ENCODE measurements at places on chromosomes 6 and 20. TPM values are rescaled to one million over a fixed set of nuclear protein-coding genes. Genes with fewer than 3 reads are reported as not detected.

DNA sequence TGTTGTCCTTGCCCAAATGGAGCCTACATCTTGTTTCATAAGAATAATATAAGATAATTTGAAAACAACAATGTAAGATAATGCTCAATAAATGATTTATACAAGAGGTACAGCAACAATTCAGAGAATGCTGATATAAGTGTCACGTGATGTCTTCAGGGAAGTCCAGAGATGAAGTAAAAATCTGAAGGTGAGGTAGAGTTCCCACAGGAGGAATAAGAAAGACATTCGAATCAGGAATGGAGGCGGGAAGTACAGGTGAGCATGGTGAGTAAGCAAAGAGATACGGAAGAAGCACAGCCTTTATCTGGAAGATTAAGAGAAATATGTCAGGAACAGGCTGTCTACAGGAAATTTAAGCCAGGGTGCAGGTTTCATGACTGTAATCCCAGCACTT is 165.9 kb upstream of the MARCKS start:
- DNase-seq: no peak

- DNase-seq: peak; percentile 83
Measured at GRCh38 chr6:36127462-36128016, 2.8 kb upstream of the MAPK13 start.

DNA sequence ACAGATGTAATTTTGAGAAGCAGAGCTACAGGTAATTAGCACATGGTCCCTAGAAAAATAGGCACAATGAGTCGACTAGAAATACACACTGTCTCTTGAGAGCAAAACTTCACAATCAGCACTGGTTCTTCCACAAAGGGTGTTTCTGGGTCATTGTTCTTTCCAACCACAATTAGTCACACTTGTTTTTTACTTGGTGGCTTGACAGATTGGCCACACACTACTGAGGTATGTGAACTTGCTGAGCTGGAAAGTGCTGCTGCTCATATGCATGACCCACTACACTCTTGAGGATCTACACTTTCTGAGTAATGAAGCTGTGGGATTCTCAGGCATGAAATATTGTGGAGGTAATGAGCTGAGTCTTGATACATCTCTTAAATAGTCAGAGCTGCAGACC is 347.7 kb downstream of the BCKDHB start:
- peak; percentile 100 for DNase-seq

DNA sequence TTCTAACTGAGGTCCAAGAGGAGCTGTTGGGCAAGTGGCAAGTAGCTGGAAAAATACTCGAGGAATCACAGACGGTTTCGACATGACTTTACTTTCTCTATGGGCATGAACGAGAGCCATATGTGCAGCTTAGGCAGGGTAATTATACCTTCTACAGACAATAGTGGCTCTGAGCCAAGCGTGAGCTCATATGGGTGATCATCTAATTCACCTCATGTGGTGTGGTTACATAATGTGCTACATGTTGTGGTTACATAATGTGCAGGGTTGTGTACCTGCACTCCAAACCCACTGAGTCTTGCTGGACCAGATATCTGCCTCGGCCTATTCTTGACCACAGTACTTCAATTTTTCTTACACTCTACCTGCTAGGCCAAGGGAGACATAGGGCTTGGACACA is 771.7 kb upstream of the EYS start:
- no peak for DNase-seq

DNA sequence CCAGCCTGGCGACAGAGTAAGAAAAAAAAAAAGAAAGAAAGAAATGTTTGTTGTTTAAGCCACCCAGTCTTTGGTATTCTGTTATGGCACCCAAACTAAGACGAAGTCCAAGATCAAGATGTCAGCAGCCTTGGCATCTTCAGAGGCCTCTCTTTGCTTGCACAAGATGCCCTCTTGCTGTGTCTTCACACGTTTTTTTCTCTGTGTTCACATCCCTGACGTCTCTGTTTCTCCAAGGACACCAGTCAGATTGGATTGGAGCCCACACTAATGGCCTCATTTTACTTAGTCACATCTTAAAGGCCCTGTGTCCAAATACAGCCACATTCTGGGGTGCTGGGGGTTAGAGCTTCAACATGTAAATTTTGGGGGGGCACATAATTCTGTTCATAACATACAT is 380.9 kb downstream of the GJA1 start:
- peak; percentile 32 for DNase-seq

DNA sequence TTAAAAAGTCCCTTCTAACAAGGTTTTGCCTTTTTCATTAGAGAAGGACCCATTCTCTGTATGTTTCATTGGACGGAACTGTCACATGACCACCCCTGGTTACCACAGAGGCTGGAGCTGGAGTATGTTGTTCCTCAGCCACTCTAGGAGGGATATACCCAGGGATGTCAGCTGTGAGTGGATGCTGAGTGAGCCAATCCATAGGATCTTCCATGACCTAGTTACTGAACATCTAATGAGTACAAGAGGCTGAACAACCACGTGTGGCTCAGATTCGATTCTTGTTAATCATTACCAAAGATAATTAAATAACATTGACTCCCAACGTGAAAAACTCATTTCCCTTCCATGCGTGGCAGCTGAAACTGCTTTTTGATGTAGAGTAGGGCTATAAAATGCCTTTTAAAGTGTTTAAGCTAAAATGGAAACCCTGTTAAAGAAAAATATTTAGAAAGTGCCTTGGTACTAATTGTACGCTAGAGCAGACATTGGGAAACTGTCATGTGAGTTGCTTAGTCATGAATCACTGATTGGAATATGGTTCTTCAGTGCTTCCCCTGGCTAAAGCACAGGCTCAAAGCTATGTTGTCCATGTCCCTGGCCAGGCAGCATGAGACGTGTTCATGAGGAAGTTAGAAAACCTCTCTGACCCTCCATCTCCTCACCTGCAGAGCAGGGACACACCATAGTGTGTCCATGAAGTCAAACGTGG is 256.1 kb downstream of the ZNF217 start:
- DNase-seq: no peak

DNA sequence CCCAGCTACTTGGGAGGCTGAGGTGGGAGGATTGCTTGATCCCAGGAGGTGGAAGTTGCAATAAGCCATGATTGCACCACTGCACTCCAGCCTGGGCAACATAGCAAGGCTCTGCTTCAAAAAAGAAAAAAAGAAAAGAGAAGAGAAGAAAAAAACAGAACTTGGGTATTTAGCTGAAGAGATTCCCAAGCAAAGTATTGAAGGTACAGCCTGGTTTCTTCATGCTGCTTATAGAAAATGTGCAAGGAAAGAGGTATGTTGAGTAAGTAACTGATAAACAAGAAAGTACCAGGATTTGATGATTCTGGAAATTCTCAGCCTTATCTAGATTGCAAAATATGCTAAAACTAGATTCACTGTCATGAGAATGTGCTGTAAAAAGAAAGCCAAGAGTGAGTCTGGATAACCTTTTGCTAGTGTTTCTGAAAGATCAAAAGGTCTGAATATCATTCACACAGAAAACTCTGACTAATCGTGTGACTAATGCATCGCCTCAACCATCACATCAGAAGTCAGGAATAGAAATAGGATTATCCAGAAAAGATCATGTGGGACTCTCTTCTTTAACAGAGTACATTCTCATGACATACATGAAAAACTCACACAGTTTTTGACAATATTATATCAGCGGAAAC is 32.4 kb upstream of the NOP56 start:
- peak; percentile 26 for DNase-seq

GRCh38 chr6:34514112-34514511 is 42.0 kb downstream of the SPDEF start:
- no peak for DNase-seq

DNA sequence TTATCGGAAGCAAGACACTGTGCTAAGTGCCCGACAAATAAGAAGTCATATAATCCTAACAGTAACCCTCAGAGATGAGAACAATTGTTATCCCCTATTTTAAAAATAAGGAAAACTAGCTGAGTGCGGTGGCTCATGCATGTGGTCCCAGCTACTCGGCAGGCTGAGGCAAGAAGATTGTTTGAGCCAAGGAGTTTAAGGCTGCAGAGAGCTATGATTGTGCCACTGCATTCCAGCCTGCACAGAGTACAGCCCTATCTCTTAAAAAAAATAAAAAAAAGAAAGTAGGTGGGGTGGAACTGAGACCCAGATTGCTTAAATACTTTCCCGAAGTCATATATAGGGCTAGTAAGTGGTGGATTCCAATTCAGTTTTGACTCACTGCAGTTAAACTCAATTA is 84.7 kb downstream of the UST start:
- DNase-seq: peak; percentile 29

GRCh38 chr6:140095532-140095931 is 721.1 kb upstream of the CITED2 start:
- no peak for DNase-seq

DNA sequence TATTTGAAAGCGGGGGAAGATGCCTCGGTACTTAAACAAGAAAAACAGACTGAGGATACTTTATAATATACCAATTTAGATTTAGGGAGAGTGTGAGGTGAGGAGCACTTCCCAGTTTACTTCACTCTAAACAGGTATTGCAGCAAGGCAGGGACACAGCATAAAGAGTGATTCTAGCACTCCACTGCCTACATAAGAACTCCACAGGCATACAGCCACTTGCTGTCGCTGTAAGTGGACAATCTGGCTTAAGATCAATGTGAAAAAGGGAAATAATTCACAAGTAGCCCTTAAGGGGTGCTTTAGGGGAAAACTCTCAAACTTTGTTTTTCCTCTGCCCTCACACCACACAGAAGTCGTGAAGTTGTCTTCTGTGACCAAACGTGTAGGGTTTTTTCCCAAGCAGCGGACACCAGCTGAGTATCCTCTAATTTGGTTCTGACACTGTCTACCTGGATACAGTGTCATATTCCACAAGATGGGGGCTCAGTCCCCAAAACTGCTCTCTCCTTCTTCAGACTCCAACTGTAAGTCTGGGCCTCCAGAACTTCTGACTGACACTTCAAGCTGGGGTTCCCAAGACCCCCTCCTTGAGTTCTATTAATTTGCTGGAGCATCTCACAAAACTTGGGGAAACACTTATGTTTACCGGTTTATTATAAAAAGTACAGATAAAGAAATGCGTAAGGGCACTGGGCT is 9.3 kb downstream of the ADNP start:
- DNase-seq: no peak

GRCh38 chr20:57417051-57417689 is 26.0 kb downstream of the RBM38 start:
- no peak for DNase-seq

DNA sequence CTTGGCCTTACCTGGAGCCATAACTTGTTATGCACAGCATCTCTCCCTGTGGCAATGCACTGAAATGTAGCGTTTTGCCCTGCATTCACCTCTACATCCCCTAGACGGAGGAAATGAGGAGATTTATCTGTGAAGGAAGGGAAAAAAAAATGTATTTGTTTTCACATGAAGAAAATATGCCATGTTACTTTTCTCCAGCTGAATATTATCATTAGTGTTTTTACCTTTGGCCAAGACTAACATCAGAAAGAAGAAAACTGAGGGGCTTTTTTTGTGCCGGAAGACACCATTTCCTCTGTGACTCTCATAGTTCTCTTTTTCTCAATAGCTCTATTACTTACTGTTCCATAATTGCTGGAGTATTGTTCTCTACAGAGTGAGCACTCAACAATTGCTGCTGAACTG is 280.4 kb downstream of the PTPRK start:
- no peak for DNase-seq

DNA sequence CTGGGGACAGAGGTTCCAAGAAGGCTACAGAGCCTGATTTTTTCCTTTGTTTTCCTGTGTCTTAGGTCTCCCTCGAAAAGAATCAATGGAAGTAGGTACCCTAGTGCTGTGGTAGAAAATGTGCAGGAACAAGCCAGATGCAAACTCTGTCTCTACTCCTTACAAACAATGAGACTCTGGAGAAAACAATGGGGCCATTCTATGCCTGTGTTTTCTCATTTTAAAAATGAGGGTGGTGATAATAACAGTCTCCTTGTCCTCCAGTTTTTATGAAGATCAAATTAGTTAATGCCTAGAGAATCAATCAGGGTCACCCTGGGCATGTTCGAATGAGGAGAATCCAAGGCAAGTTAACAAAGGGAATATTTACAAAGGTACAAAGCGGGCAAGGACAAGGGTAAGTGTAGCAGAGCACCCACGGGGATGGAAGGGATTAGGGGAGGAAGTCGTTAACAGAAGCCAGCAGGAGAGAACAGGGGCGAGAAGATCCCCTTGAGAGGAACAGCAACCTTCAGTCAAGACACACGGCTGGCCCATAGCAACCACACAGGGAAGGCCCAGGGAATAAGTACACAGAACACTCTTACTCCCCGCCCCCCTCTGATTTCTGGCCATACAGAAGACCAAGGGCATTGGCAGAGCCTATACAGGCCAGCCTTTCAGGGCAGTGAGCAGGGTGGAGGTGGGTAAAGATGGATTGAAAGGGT is 342.8 kb downstream of the PTPRT start:
- DNase-seq: no peak

DNA sequence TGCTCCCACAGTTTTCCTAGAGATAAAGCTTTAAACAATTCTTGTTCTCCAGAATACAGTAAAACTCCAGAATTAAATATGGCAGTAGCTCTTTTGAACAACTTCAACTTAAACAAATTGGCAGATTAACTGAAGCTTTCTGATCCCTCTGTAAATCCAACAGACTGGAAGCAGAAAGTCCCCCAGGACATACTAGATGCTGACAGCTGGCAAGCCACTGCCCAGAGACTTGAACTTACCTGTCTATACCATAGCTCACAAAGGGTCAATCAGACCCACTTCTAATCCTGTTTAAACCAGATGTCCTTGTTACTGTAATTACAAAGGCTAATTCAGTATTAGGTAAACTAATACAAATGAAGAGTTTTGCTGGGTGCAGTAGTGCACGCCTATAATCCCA is 12.3 kb downstream of the GPLD1 start:
- DNase-seq: no peak

GRCh38 chr6:74603322-74604076 is 602.4 kb downstream of the COL12A1 start:
- DNase-seq: peak; percentile 32

- DNase-seq: no peak
Measured at GRCh38 chr6:158071121-158072082, 89.7 kb downstream of the SYNJ2 start.

- DNase-seq: no peak
Measured at GRCh38 chr20:5822569-5822968, 72.4 kb downstream of the SHLD1 start.

DNA sequence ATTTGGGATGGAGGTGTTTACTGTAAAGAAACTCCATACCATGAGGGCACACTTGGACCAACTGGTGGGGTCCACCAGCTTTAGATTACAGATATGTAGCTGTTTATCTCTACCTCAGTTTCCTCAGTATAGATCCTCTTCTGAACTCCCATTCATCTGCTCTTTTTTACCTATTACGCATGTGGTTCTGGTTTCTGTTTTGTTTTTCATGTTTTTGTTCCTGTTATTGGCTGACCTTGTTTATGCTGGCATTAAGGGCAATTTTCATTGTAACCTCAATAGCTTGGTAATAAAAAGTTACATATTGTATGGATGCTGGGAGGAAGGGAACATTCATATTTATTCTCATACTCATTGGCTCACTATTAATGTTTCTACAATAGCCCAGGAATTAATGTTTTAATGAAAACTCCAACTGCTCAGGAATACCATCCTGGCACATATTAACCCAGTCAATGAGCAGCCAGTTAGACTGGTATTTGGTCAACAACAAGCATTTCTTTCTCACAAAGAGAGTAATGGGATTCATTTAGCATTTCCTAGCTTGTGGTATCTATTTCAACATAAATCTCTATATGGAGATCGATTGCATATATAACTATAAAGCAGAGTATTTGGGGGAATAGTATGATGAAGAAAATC is 83.8 kb upstream of the FAM184A start:
- no peak for DNase-seq

Gene GINM1
- total RNA-seq: 53.8 TPM

Gene CST7
- not detected for total RNA-seq

Gene CRISP2
- not detected for total RNA-seq

Gene EGFL8
- total RNA-seq: 0.99 TPM

Gene HSPA1L
- total RNA-seq: 3.1 TPM

Gene ADGB
- total RNA-seq: not detected

Gene CAPN11
- total RNA-seq: not detected

Gene RAD21L1
- not detected for total RNA-seq

Gene KIAA1755
- total RNA-seq: 2.8 TPM
